ENCODE measurements at places on chromosomes 11 and 22. TPM values are rescaled to one million over a fixed set of nuclear protein-coding genes. Genes with fewer than 3 reads are reported as not detected.

CARD18 gene
- not detected for total RNA-seq

TMEM191B gene
- 2.5 TPM for total RNA-seq

SLC25A45 gene
- total RNA-seq: 12.3 TPM

TREH gene
- not detected for total RNA-seq

CD44 gene
- total RNA-seq: 1,546 TPM

AIFM3 gene
- total RNA-seq: 1.3 TPM

ZNF215 gene
- 5.4 TPM for total RNA-seq

FREY1 gene
- 4.6 TPM for total RNA-seq

TIMM10B gene
- total RNA-seq: 60.0 TPM

C1QTNF4 gene
- total RNA-seq: not detected

HINFP gene
- total RNA-seq: 62.6 TPM

SYCE3 gene
- total RNA-seq: not detected

PRDM11 gene
- 23.6 TPM for total RNA-seq

OR51I1 gene
- not detected for total RNA-seq

CHRNA10 gene
- total RNA-seq: 2.5 TPM

OR10D3 gene
- not detected for total RNA-seq

KRTAP5-8 gene
- 0.20 TPM for total RNA-seq

TNNI2 gene
- 1.0 TPM for total RNA-seq

SUSD2 gene
- 0.93 TPM for total RNA-seq

CALCB gene
- total RNA-seq: 0.39 TPM

BTBD10 gene
- total RNA-seq: 18.8 TPM

FLRT1 gene
- not detected for total RNA-seq

MPZL3 gene
- 2.9 TPM for total RNA-seq

ART1 gene
- not detected for total RNA-seq

MMP12 gene
- not detected for total RNA-seq

SAA4 gene
- not detected for total RNA-seq

APOA4 gene
- not detected for total RNA-seq

PANX2 gene
- 0.27 TPM for total RNA-seq

ZNF408 gene
- total RNA-seq: 15.6 TPM

CASP5 gene
- total RNA-seq: not detected

MUC6 gene
- total RNA-seq: not detected

LINC01488 gene
- not detected for total RNA-seq

APOBEC3H gene
- 1.4 TPM for total RNA-seq

LIF gene
- total RNA-seq: 0.44 TPM

PACSIN2 gene
- total RNA-seq: 47.5 TPM

KDM4E gene
- total RNA-seq: not detected

MCAT gene
- total RNA-seq: 13.2 TPM

MS4A6E gene
- not detected for total RNA-seq

PARVB gene
- total RNA-seq: 53.5 TPM

CERK gene
- 16.9 TPM for total RNA-seq

ISX gene
- not detected for total RNA-seq

SLC22A6 gene
- not detected for total RNA-seq
